ENCODE measurements at places on chromosomes 11 and 22.
A peak's percentile ranks its signal among the peaks of the same experiment; 100 is the strongest.

GRCh38 chr11:104968856-104969776, 742 bp upstream of the CASP4 start:
- no peak for DNase-seq

DNA sequence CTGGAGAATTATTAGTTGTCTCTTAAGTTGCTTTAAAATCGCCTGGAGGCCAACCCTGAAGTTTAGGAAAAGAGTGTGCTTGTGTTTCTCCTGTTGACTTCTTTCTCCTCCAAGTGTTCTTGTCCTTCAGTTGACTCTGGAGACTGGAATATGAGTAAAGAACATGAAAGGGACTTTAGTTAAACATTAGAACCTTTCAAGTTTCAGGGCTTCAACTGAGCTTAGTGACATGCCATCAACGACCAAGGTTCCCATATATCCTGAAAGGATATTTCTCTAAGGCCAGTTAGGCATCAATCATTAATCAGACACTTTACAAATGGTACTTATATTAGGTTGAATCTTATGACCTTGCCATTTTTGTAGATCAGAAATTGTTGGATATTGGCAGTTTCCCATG, 70.0 kb downstream of the ZNRF3 start:
- no peak for DNase-seq

DNA sequence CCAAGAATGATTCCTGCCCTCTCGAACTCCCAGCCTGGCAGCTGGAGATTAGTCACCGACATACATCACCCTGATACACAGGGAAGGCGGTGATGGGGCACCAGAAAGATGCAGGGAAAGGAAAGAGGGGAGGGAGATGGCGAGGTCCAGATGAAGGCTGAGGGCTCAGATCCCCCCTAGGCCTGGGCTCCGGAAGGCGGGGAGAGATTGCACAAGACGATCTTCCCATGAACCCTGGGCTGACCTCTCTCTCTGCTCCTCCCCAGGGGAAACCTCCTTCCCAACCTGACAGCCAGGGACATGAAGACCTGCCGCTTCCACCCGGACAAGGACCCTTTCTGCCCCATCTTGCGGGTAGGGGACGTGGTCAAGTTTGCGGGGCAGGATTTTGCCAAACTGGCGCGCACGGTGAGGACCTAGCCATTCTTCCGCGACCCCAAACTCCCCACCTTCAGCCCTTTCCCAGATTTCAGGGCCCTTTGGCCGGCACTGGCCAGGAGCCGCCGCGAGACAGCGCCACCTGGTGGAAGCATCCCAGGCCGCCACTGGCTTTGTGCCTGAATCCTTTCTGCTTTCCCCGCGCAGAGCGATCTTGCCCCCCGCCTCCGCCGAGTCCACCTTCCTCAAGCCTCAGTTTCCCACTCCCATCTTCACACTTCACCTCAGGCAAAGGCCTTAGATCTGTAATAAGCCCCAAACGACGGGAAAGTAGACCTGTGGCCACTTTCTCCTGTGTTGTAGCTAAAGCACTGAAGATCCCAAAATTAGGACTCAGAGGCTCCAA, 11.5 kb downstream of the P2RX3 start:
- DNase-seq = peak; percentile 48

DNA sequence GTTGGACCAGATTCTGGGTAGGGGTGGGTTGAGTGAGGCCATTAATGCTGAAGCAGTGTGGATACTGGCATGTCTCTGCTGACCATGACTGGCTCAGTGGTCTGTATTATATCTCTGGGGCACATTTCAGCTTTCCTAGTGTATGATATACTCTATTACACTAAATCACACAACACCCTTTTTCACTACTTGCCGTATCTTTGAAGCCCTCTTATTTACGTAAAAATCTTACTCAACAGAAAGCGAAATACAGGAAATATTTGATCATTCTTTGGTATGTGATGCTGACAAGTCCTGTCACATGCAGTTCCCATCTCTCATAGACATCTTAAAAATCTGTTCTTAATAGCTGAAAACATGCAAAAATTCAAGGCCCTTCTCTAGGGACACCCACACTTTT, 40.3 kb downstream of the OR5B17 start:
- DNase-seq = no peak

DNA sequence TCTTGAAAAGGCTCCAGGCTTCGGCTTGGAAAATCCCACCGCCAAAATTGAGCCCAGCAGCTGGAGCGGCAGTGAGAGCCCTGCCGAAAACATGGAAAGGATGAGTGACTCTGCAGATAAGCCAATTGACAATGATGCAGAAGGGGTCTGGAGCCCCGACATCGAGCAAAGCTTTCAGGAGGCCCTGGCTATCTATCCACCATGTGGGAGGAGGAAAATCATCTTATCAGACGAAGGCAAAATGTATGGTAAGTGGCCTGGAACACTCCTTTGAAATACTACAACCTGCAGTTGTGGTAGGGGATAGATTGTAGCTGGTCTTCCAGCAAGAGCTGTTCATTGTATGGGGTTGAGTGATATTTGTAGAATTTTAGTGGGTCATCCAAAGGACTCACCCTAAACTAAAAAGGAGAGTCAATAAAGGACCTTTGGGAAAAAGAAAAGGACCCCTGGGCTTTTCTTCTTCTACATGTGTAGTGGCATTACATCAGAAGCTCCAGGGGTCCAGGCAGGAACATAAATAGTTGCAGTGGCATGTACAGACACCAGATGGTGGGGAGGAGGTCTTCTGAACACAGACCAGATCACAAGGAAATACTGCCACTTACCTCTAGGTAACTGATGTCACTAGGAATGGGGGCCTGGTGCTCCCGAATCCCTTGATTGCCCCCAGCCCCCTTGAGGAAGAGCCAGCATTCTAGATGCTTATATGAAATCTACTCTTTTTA, 90.1 kb downstream of the TEAD1 start:
- DNase-seq = no peak

DNA sequence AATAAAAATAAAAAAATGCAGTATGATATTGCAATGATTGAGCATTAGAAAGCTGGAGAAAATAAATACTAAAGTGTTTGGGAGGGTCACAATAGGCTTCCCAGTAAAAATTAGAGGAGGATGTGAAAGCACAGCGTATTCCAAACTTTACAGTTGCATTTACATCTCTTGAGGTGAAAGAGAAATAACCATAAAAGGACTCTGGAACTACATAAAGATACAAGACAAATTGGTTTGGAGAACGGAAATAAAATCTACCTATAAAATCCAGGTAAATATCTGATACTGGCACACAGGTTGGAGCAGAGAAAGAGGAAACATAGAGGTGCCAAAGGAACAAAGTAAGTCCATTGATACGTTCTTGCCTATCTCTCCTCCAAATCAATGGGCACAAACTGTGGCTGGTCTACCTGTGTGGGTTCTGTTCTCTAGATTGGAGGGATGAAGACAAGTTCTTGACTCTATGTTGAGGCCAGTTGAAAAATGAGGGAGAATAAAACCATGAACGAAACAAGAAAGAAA, at the start of gene MS4A12:
Gene MS4A12, plus strand, starts transcription at position 291 of the 522 bp plus-strand sequence. CDS start 4,541 bp downstream, outside the sequence.
- DNase-seq = no peak

DNA sequence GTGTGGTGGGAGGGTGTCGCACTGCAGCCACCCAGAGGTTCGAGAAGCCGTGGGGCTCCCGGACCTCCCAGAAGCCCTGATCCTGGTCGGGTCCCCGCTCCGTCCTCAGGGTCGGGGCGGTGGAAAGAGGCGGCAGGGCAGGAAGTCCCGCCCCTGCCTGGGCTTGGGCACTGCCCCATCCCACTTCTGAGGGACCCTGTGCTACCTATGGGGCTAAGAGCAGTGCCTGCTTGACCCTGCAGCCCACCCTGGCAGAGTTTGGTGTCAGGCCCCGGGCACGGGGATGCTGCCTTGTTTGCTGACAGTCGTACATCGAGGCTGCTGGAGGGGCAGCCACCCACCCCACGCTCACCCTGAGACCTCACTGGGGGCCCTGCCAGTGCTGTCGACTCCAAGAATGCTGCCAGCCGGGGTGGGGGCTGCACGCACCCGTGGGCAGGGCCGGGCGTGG, 19.4 kb downstream of the RNH1 start:
- DNase-seq = no peak

DNA sequence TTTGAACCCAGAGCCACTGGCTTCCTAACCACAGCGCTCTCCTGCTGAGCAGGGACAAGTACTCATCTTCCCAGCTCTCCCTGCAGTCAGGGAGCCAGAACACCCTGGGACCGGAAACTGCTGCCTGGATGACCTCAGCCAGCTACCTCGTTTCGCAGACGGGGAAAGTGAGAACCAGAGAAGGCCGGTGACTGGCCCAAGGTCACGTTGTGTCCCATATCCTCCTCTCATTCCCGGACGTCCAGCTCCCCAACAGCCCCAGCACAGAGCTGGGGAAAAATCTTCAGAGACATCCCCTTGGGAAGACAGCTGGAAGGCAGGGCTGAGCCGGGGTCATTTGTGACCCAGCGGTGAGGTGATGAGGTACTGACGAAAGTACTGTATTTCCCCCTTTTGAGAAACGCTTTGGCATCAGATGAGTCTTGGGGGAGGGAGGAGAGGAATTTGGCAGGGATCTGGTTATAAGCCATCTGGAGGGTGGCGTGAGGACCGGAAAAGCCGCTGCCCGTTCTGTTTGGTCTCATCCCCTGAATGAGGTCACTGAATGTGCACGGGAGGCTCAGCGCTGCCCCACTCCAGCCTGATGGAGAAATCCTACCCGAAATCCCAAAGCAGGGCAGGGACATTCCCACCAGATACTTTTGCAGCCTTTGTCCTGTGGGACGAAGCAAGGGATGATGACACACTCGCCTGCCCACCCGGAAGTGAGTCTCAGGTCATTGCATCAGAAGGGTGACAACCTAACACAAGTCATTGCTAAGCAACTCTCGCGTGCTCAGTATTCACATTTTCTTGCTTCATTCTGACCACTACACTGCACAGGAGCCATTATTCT, 41.1 kb downstream of the LIF start:
- no peak for DNase-seq

DNA sequence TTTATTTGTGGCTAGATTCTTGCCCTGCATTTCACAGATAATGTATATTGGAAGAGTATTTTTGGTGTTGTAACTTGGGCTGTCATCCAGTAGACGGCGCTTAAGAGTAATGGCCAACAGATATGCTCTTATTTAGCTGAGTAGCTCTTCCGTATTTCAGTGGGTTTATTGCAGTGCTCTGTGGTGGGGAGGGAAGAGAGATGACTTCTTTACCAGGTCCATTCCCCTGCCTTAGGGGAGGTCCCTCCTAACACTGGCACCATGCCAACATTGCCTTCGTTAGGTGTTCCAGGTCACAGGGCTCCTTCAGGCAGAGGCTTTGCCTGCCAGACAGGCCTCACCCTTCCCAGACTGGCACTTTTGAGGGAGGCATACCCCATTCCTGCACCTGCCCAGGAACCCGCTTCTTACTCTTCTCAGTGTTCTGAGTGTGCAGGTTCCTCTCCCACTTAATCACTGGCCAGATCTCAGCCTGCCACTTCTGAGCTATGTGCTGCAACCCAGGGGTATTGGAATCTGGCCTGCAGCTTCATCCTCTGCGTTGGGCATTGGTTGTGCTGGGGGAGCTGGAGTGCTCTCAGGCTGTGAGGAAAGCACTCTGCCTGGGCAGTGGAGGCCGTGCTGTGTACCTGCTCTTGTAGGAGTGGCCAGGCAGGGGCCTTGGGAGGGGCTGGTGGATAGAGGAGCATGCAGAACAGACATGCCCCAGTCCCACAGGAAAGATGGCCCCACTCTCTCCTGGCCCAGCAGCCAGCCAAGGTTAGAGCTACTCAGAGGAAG, 29.4 kb upstream of the SLN start:
- no peak for DNase-seq

DNA sequence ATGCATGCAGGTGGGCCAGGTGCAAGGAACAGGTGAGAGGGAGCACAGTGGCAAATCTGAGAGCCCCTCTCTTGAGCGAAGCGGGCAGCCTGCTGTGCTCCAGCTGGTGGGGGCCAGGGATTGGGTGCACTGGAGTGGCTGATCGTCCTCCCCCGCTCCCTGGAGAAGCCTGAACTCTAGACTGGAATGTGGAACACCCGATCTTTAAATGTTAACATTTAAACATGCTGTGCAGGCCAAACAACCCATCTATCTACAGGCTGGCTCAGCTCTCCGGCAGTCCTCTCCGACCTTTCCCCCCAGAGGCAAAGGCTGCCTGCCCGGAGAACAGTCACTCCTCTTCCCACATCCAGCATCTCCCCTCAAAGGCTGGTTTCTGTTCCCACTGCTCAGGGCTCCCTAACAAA, 5.1 kb downstream of the MRGPRF start:
- no peak for DNase-seq

DNA sequence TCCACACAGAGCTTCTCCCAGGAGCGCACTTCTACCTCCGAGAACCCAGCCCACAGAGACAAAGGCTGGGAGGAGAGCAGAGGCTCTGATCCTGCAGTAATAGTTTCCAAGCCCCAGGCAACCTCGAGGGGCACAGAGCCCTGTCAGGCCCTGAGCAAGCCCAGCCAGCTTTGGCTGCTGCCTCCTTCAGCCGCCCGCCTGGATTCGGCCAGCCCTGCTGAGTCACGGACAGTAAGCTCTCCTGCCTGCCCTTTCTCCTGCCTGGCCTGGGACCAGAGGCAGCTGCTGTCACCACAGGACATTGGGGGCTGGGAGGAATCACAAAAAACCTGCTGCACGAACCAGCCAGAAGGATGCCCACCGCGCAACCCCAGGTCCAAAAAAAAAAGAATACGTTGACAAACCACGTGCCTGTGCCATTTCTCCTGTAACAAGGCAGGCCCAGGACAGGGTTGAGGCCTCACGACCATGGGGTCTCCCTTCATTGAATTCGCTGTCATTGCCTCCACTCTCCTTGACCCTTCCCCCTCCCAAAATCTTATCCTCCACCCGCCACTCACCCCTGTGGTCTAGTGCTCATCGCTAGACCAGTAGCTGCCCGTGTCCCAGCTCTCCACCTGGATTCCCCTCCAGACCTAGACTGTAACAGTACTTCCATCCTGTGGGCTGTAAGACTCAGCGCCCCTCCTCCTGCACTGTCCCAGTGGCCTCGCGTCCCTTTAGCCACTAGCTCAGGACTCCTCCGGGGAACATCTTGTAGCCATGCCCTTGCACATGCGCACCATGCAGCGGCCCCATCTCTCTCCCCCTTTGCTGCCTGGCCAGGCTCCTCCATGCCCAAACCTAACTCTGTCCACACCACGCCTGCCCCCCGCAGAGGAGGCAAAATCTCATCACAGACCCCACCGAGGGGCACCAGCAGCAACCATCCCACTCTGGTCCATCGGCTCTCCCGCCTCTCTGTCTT, 7.4 kb upstream of the SLC22A12 start:
- DNase-seq = no peak

GRCh38 chr11:34748036-34748435, 127.1 kb downstream of the EHF start:
- no peak for DNase-seq
